ENCODE measurements at places on chromosomes 13 and 19. TPM values are rescaled to one million over a fixed set of nuclear protein-coding genes. Genes with fewer than 3 reads are reported as not detected.
A peak's percentile ranks its signal among the peaks of the same experiment; 100 is the strongest.

GRCh38 chr13:63345835-63346234 is 1930.2 kb upstream of the PCDH20 start:
- H3K4me3 ChIP-seq, result no peak overlapping the region
- no peak for DNase-seq
- no peaks in the 10 kb centered on the region for H3K27me3 ChIP-seq
- H3K4me1 ChIP-seq, result no peaks in the 10 kb centered on the region
- H3K36me3 ChIP-seq, result no peaks in the 10 kb centered on the region

- no peak for DNase-seq
- no peak overlapping the region for H3K27ac ChIP-seq
- no peaks in the 10 kb centered on the region for H3K36me3 ChIP-seq
- no peak overlapping the region for H3K4me3 ChIP-seq
Observed at GRCh38 chr19:3839941-3840340, 28.9 kb downstream of the ZFR2 start.

GRCh38 chr19:11479898-11480714 is 740 bp downstream of the ELAVL3 start:
- H3K4me1 ChIP-seq, result peaks cover 5% of the 10 kb centered on the region
- no peak overlapping the region for H3K27ac ChIP-seq
- no peaks in the 10 kb centered on the region for H3K36me3 ChIP-seq
- H3K4me3 ChIP-seq, result no peak overlapping the region

DNA sequence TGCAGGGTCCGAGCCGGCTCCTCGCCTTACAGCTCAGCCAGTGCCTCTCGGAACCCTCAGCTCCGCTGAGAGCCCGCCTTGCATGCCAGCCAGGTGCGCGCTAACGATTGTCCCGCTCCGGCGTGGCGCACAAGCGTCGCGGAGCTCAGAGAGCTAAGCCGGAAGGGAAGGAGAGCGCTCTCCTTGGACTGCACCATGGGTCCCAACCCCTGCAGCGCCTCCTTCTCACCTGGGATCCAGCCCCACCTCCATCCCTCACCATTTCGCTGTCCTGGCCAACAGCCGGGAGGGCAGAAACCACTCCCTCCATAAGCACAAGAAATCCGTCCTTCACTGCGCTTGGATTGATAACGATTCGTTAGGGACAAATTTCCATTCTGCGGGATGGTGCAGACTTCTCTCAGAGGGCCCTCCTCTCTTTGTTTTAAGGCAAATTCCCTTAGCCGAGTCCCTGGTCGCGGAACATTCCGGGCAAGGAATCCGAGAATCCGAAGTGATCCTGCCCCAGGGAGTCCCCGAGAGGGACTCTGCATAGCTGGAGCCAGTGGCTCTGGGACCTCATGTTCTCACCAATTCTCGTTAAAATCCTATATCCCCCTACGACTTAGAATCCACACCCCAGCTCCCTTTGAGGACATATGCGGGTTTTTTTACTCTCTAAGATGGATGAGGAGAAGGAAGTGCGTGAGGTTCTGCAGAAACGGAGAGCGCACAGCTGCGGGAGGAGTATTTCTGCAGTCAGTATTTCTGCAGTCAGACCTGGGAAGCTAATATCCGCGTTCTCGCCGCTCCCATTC is 2.8 kb downstream of the GSX1 start:
- no peaks in the 10 kb centered on the region for H3K36me3 ChIP-seq
- no peak for DNase-seq
- H3K27ac ChIP-seq, result no peak overlapping the region
- H3K27me3 ChIP-seq, result peaks cover 100% of the 10 kb centered on the region
- H3K4me1 ChIP-seq, result peaks cover under 1% of the 10 kb centered on the region

DNA sequence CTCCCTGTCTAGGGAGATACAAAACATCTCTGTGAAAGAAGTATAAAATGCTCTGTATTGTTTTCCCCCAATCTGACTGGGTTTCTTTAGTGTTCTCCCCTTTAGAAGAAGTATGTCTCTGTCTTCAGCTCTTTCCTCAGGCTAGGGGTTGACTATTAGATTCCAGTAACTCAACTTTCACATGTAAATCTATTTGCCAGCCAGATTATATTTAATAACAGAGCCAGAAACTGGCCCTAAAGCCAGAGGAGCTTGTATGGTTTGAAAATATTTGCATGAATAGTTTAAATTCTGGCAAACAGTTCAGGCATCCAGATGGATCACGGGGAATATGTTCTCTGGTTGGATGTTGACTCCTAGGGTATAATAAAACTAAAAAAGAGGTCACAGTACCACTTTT is 22.3 kb upstream of the CYSLTR2 start:
- no peaks in the 10 kb centered on the region for H3K36me3 ChIP-seq
- peaks cover 12% of the 10 kb centered on the region for H3K4me1 ChIP-seq
- peak overlapping the region; percentile 29 for H3K27ac ChIP-seq
- no peaks in the 10 kb centered on the region for H3K27me3 ChIP-seq

DNA sequence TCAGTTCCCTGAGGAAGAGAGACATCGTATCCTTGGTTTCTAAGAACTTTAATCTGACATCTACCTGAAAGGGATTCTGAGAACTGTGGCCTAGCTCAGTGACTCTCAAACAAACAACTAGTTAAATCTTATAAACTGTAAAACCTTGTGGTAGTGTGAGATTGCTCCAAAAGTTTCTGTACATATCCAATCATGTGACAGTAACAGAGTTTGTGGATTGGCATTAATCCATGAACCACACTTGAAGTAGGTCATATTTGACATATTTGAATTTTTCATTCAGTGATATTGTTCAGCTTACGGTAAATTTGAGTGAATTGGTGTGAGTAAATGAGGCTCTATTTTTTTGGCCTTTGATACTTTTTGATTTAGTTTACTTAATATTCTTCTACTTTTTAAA is 15.0 kb downstream of the TDRD3 start:
- H3K27me3 ChIP-seq, result no peaks in the 10 kb centered on the region
- H3K27ac ChIP-seq, result no peak overlapping the region
- no peaks in the 10 kb centered on the region for H3K4me1 ChIP-seq
- H3K4me3 ChIP-seq, result no peak overlapping the region
- DNase-seq, result no peak
- no peaks in the 10 kb centered on the region for H3K36me3 ChIP-seq

FPR1 gene
- total RNA-seq, result 0.24 TPM

Data from hepatocyte (in vitro differentiated cells).